ENCODE measurements at places on chromosomes 1 and 21. TPM values are rescaled to one million over a fixed set of nuclear protein-coding genes. Genes with fewer than 3 reads are reported as not detected.

Gene PRKAA2
- 4.1 TPM for polyA plus RNA-seq

Gene CRP
- not detected for polyA plus RNA-seq

Gene CAMK2N1
- 73.5 TPM for polyA plus RNA-seq

Gene A3GALT2
- not detected for polyA plus RNA-seq

Gene FOXJ3
- polyA plus RNA-seq = 53.9 TPM
